ENCODE measurements at places on chromosomes 6 and 20. TPM values are rescaled to one million over a fixed set of nuclear protein-coding genes. Genes with fewer than 3 reads are reported as not detected.

The GPX6 gene
- total RNA-seq: not detected

The NR2E1 gene
- not detected for total RNA-seq

The CLIC5 gene
- 0.20 TPM for total RNA-seq

The ALDH5A1 gene
- 5.2 TPM for total RNA-seq

The EFCAB8 gene
- total RNA-seq: not detected

The SEMG2 gene
- total RNA-seq: not detected

The SMLR1 gene
- total RNA-seq: not detected

The MAFB gene
- 1.0 TPM for total RNA-seq

The NFS1 gene
- total RNA-seq: 24.4 TPM

DNA sequence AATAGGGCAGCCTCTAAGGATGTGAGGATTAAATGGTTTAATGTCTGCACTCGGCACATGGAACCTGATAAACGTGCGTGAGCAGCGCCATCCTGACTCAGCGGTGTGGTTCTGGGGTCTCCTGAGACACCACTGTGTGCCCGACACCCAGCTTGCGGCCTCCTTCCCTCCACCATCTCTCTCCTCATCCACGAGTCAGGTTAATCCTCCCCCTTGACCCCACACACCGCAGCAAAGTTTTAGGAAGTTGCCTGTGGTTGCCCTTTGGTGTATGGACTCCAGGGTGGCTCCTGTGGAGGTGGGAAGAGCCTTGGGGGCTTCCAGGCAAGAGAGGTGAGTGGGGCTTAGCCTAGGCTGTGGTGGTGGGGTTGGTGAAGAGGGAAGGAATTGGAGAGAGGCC is 68.2 kb downstream of the PHACTR3 start:
- H3K4me3 ChIP-seq: no peak overlapping the region
- peaks cover 10% of the 10 kb centered on the region for H3K36me3 ChIP-seq
- H3K4me1 ChIP-seq: no peaks in the 10 kb centered on the region

- H3K27me3 ChIP-seq: no peaks in the 10 kb centered on the region
- peaks cover under 1% of the 10 kb centered on the region for H3K36me3 ChIP-seq
- 0 out of 2 replicates have a peak, but pooled peaks cover 2% of the 10 kb centered on the region for H3K4me1 ChIP-seq
These were observed 672 bp downstream of the CARMIL1 start for GRCh38 chr6:25279748-25280343.

- H3K4me1 ChIP-seq: no peaks in the 10 kb centered on the region
- peak; percentile 50 for DNase-seq
- H3K4me3 ChIP-seq: peak overlapping the region; percentile 88
- H3K27ac ChIP-seq: no peak overlapping the region
- H3K27me3 ChIP-seq: no peaks in the 10 kb centered on the region
- H3K36me3 ChIP-seq: no peaks in the 10 kb centered on the region
These were observed 26.5 kb upstream of the BTBD3 start for GRCh38 chr20:11891077-11891775.

GRCh38 chr20:59010321-59010994 is 3.4 kb upstream of the CTSZ start:
- H3K4me3 ChIP-seq: no peak overlapping the region
- H3K36me3 ChIP-seq: no peaks in the 10 kb centered on the region
- H3K27ac ChIP-seq: no peak overlapping the region
- peaks cover 7% of the 10 kb centered on the region for H3K4me1 ChIP-seq
- DNase-seq: no peak
- no peaks in the 10 kb centered on the region for H3K27me3 ChIP-seq

GRCh38 chr6:28732052-28732451 is 191.7 kb downstream of the TRIM27 start:
- no peak overlapping the region for H3K27ac ChIP-seq
- H3K4me3 ChIP-seq: no peak overlapping the region
- H3K36me3 ChIP-seq: no peaks in the 10 kb centered on the region
- DNase-seq: no peak

DNA sequence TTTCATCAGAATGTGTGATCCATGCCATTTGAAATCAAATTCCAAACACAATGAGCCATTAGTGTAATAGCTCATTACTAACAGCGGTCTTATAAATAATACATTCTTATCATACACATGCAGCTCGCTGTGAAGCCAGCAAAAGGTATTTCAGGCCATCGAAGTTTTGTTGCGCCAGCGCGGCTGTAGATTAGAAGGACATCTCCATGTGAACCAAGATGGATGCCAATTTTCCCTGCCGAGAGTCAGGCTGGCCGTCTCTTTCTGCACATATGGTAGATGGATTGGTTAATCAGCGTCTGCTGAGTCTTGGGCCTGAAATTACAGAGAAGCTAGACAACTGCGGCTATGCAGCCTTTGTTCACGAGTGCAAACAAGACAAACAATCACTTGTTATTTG is 44.1 kb downstream of the CFAP61 start:
- H3K4me1 ChIP-seq: no peaks in the 10 kb centered on the region
- no peaks in the 10 kb centered on the region for H3K27me3 ChIP-seq
- no peak overlapping the region for H3K4me3 ChIP-seq
- no peak overlapping the region for H3K27ac ChIP-seq
- no peak for DNase-seq

DNA sequence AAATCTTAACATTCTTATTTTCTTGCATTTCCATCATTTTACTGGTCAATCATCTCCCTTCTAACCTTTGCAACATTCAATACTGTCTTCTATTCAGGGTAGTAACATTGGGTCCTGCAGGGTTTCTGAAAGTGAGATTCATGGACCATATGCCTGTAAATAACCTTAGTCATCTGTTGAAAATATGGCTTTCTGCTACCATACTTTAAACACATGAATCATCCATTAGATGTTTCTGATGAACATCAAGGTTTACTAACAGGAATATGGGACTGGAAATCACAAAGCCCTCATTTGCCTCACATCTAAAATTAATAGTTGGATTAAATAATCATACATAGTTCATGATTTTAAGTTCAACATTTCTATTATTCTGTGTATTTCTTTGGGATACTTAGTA is 475.9 kb upstream of the MARCKS start:
- H3K36me3 ChIP-seq: no peaks in the 10 kb centered on the region

DNA sequence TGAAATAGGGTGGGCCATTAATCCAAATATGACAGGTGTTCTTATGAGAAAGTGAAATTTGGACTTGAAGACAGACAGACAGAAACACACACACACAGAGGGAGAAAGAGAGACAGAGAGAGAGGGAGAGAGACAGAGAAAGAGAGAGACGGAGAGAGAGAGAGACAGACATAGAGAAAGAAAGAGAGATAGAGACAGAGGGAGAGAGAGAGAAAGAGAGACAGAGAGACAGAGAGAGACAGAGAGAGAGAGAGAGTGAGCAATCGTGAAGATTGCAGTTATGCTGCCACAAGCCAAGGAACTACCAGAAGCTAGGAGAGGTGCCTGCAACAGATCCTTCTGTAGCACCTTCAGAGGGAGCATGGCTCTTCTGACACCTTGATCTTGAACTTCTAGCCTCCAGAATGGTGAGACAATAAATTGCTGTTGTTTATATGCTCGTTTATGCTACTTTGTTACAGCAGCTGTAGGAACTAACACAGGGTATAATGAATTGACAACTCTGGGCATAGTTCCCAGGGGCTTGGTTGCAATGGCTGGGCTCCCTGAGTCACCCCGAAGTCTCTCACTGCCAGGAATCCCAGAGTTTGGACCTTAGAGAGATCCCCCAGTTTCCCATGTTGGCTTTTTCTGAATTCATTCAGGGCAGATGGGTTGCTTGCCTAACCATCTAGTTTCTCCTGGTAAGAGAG is 44.7 kb upstream of the ECI2 start:
- no peak for DNase-seq
- no peaks in the 10 kb centered on the region for H3K4me1 ChIP-seq
- H3K36me3 ChIP-seq: no peaks in the 10 kb centered on the region
- no peak overlapping the region for H3K4me3 ChIP-seq
- no peaks in the 10 kb centered on the region for H3K27me3 ChIP-seq

DNA sequence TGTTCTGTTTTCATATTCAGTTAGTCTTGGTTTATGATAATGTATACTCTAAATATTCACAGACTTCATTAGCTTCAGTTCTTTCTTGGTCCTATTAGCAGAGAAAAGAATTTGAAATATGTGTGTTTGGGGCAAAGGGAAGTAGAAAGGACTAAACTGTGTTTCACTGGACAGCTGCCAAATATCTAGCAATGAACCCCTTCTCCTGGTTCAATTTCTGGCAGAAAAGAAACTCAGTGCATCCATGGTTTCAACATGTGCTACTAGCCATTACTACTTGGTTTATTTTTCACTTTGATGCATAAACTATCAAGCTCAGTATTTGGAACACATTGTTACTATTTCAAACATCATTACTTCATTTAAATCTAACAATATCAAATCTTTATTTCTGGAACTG is 43.6 kb downstream of the FBXL4 start:
- H3K36me3 ChIP-seq: peaks cover 10% of the 10 kb centered on the region
- H3K4me1 ChIP-seq: no peaks in the 10 kb centered on the region
- H3K4me3 ChIP-seq: no peak overlapping the region
- DNase-seq: no peak
- no peak overlapping the region for H3K27ac ChIP-seq

DNA sequence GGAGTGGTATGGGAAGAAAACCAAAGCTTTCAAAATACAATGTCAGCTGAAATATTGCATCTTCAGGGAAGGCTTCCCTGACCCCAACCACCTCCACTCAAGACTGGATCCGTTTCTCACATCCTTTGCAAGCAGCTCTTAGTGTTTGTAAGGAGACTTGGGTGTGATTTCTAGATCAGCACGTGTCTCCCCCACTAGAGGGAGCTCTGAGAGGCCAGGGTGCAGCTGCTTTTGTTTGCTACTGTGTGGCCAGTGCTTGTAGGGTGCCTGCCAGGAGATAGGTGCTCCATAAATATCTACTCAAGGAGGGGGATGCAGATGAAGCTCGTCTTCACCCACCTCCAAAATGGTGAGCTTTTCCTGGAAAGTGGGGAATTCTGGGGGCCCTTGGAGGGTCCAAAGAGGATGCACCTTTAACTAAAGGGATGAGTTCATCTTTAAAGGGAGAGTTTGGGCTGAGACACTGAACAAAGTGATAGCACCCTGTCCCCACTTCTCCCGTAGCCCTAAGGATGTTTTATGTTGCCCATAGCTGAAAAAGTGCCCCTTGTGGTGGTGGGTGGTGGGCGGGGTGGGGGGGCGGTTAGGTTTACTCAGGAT is 52.6 kb upstream of the MAFB start:
- H3K36me3 ChIP-seq: no peaks in the 10 kb centered on the region
- no peaks in the 10 kb centered on the region for H3K27me3 ChIP-seq
- no peaks in the 10 kb centered on the region for H3K4me1 ChIP-seq
- no peak overlapping the region for H3K4me3 ChIP-seq
- H3K27ac ChIP-seq: no peak overlapping the region
- peak; percentile 76 for DNase-seq

- peak; percentile 65 for DNase-seq
- no peak overlapping the region for H3K4me3 ChIP-seq
- H3K27ac ChIP-seq: no peak overlapping the region
- H3K36me3 ChIP-seq: peaks cover 11% of the 10 kb centered on the region
- H3K27me3 ChIP-seq: no peaks in the 10 kb centered on the region
These were observed 203.0 kb upstream of the TBX18 start for GRCh38 chr6:84967389-84967788.

DNA sequence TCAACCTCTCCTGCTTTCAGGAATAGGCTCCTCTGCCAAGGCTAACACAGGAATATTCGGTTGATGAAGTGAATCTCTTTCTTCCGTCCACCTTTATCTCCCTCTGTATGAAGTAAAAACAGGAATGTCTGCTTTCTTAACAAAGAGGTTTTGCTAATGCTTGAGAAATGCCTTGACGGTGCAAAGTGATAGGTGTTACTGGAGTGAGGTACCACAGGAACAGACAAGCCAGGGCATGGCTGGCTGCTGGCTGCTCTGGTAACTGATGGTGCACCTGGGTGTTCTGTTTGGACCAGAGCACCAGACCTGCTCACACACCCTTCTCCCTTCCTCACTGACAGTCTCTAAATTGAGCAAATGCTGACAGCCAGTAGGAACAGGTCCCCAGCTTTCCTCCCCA is 174.0 kb upstream of the FBXL4 start:
- no peak overlapping the region for H3K4me3 ChIP-seq
- H3K27ac ChIP-seq: no peak overlapping the region
- DNase-seq: no peak
- peaks cover 2% of the 10 kb centered on the region for H3K4me1 ChIP-seq

GRCh38 chr6:37792457-37793033 is 27.0 kb upstream of the ZFAND3 start:
- H3K4me3 ChIP-seq: no peak overlapping the region
- H3K4me1 ChIP-seq: no peaks in the 10 kb centered on the region
- H3K27ac ChIP-seq: no peak overlapping the region
- H3K36me3 ChIP-seq: no peaks in the 10 kb centered on the region
- no peak for DNase-seq

DNA sequence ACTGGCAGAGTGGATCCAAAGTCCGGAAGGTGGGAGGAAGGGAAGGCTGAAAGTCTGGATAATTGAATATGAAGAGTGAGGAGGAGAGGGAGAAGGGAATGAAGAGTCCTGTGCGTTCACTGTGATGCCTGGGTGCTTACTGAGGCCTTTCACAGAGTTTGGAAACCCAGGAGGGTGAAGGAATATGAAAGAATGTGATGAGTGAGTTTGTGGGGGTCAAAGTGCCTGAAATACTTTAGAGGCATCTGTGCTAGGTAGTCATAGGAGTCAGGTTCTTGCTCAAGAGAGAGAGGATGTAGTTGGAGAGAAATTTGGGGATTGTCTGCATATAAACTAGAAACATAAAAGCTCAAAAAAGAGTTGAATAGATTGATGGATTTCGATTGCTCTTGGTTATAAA is 20.7 kb downstream of the NKX2-4 start:
- H3K4me3 ChIP-seq: no peak overlapping the region
- H3K36me3 ChIP-seq: peaks cover 5% of the 10 kb centered on the region
- H3K27me3 ChIP-seq: no peaks in the 10 kb centered on the region
- DNase-seq: no peak

DNA sequence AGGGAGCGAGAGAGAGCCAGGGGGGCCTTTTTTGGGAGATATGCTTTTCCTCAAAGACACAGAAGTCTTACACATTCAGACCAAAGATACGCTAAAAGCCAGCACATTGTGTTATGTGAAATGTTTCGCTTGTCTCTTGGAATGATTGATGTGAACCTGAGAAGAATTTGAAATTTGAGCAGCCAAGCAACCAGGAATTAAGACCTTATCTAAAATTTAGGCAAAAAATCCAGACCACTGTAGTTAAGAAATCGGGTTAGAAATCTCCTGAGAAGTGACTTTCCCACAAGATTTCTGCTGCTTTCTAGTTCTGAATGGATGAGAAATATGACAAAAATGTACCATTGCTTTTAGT is 223.2 kb upstream of the GMDS start:
- H3K27ac ChIP-seq: no peak overlapping the region
- H3K4me3 ChIP-seq: no peak overlapping the region
- H3K4me1 ChIP-seq: no peaks in the 10 kb centered on the region
- H3K36me3 ChIP-seq: no peaks in the 10 kb centered on the region
- DNase-seq: no peak
